ENCODE measurements at places on chromosomes 2 and 18.

DNA sequence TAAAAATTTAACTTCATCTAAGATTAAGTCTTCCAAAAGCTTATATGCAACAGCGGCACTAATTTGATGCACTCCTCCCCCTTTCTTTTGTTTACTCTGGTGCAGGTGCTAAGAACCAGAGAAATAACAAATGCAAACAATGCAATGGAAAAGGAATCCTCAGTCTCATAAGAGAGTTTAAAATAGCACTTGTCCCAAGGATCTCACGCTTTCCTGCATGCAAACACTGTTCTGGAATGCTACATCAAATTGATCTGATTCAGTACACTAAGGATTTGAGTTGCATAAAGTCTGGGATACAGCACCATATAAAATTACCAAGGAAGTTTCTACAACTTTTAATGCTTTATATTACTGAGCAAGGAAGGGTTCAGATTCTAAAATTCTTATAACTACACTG, 50.5 kb downstream of the SEPTIN10 start:
- DNase-seq: no peak

- DNase-seq: no peak
These were observed 165.9 kb upstream of the STON1 start for GRCh38 chr2:48364100-48364499.

GRCh38 chr18:59910967-59911366, 11.2 kb downstream of the PMAIP1 start:
- DNase-seq: no peak

DNA sequence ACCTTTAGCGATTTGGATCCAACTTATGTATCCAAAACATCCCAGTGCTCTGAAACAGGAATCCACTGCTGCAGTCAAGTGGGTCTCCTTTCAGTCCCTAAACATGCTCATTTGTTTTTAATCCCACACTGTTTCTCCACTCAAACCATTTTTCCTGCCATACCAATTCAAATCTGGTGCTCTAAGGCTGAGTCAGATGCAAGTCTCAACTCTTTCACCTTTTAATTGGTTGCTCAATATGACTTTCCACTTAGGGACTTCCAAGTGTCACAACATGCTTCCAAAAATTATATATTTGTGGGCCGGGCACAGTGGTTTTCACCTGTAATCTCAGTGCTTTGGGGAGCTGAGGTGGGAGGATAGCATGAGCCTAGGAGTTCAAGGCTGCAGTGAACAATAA, 113.4 kb upstream of the TANK start:
- DNase-seq: no peak

GRCh38 chr18:58536534-58537271, 92.2 kb downstream of the ALPK2 start:
- DNase-seq: no peak

GRCh38 chr2:12720278-12720620, 3.5 kb downstream of the TRIB2 start:
- DNase-seq: no peak

DNA sequence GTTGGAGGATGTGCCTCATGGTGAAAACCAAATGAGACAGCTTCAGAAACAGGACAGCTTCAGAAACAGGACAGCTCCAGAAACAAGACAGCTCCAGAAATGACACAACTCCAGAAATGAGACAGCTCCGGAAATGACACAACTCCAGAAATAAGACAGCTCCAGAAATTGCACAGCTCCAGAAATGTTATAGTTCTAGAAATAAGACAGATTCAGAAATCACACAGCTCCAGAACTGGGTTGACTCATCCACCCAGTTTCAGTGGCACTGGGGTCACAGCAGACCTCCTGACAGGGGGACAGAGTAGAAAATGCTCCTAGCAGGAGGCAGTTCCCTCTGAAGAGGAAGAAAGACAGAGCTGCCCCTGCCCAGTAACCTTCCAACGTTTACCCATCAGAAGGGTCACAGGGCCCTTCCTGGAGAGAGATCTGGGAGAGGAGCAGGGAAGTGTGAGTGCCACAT, 26.9 kb upstream of the COL6A3 start:
- DNase-seq: no peak

DNA sequence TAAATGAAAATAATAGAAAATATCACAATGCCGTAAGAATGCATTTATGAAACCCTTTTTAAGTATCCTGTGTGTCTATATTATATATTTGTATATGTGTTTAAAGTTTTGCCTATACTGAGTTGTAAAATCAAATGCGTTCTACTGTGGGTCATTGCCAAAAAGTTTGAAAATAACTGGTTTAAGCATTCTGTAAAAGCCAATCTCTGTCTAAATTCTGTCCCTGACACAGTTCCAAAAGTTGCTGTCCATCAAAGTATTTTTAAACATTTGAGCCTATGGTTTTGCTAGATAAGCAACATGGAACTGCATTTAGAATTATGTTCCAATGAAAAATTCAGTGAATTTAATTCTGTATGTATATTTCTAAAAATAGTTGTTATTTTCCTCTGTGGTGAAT, 1360.4 kb upstream of the CRIM1 start:
- no peak for DNase-seq

- DNase-seq: no peak
These were observed 45.6 kb upstream of the PCBP1 start for GRCh38 chr2:70041663-70042062.

- DNase-seq: no peak
These were observed 188.6 kb upstream of the SH3BP4 start for GRCh38 chr2:234763002-234763873.

DNA sequence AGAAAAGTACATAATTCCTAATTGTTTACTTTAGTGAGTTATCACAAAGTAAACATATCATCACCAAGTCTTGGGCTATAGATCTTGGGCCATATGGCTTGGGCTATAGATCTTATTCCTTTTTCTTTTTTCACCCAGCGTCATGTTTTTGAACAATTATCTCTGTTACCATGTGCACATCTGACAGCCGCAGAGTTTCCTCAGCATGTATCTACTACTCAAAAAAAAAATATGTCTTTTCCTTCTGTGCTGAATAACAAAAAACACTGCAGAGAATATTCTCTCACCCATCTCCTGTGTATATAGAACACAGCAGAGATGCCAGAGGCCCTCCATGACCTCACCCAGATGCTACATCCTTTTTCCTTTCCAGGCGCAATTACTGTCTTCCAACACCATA, 76.2 kb upstream of the MYO3B start:
- no peak for DNase-seq

- no peak for DNase-seq
These were observed 151.3 kb upstream of the NCK2 start for GRCh38 chr2:105593221-105593967.

- no peak for DNase-seq
These were observed 502.0 kb upstream of the VRK2 start for GRCh38 chr2:57544624-57545023.

DNA sequence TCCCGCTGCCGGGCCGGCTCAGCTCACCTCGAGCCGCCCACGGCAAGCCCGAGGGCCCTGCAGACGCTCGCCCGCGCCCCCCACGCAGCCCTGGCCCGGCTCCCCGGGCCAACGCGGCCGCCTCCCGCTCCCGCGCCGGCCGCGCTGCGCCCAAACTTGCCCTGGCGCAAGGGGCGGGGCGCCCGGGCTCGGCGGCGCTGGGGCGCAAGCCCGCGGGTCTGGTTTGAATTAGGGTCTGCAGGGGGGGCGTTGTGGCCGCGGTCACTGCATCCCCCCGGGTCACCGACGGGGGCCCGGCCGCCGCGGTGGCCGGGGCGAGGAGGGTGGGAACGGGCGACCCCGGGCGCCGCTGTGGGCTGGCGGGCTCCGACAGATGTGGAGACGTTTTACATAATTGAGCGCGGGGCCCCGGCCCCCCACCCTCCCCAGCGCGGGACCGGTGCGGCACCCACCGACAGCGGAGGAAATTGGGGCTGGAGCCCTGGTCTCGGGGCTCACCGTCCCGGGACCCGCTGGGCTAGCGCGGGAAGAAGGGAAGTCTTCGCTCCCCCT, 690 bp downstream of the SDC1 start:
- DNase-seq: no peak

DNA sequence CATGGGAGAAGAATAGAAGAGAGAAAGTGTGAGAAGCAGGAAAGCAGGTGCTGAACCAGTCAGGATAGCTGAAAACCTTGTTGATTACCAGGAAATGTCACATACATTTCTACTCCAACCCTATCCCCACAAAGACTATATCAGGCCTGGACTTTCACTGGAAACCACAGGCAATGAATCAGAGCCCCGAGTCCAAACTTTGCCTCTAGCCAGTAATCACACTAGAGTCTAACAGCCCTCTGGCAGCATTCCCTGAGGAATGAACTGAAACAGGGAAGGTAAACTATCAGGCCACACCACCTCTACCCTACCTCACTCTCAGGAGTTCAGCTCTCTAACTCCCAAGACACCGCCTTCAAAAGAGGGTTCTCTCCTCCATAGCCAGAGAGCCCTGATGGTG, 18.7 kb upstream of the IHH start:
- DNase-seq: no peak

DNA sequence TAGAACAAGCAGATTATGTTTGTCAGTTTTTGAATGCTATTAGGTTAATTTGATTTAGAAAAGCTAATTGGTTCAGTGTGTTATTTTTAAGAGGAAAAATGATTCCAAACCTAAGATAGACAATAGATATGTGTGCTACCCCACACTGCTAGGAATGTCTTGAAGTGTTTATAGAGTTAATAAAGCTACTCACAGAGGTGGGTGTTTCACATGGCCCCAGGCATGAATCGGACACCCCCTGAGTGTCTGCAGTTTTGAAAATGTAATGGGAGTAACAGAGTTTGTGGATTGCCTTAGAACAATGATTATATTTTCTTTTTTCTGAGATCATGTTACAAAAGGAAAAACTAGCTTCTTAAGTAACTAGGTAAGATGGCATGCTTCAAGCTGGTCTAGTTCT, 348.3 kb downstream of the ADCYAP1 start:
- DNase-seq: no peak

GRCh38 chr2:210086930-210087329, 84.3 kb downstream of the KANSL1L start:
- no peak for DNase-seq

DNA sequence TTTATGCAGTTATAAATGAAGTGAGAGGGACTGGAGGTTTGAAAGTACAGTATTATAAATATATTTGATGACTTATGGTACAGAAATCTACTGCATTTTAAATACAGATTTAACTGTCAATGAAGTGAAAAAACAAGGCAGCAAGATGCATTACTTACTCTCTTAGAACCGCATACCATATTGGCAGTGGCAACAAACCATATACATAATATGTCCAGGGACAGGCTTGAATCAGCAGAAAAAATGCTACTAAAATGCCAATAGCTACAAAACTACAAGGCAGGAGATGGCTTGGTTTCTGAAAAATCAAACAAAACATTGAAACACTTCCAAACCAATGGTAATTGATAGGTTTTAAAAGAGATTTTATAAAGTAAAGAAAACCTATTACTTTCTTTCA, 77.2 kb downstream of the PIGN start:
- DNase-seq: no peak

GRCh38 chr2:209817844-209818271, 46.2 kb downstream of the UNC80 start:
- no peak for DNase-seq

DNA sequence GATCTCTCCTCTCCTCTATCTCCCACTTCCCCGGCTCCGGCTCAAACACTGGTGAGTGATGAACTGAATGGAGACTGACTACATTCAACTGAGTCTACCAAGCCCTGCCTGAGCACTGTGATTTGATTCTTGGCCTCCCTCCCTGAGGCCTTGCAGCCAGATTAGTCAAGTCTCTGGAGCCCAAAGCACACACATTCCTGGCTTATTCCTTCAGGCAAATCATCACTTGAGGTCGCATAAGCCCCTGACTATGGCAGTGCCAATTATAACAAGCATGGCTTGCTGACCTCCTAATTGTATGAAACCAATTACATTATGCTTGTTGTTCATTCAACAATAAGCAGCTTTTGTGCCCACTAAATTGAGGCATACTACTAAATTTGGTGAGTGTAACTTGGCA, 34.6 kb downstream of the EFEMP1 start:
- DNase-seq: no peak

- DNase-seq: no peak
These were observed 18.2 kb downstream of the IGFBP2 start for GRCh38 chr2:216651351-216651881.

Measured in mesenteric fat pad (tissue), 1 donor.